Activated CD8-positive, alpha-beta memory T cell treated with anti-CD3 and anti-CD28 coated beads for 4 hours (primary cell): ENCODE measurements at places on chromosomes 11 and 22.

- no peak for DNase-seq
Observed at GRCh38 chr11:125594958-125595357, 2.3 kb downstream of the STT3A start.

DNA sequence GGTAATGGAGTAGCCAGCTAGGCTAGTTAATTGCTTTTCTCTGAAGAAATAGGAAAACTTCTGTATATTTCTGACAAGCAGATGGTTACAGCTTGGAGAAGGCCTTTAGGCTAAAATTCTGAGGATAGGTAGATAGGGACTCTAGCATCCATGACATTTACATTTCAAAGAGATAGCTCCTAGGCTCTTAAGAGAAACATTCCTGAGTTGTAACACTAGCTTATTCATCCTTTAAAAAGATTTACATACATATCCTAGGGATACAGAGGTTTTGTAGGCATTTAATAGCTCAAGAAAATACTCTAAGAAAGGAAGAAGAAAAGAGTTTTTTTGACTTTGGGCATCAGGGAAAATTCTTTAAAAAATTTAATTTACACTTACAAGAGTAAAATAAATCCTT lies 130.9 kb upstream of the CCDC179 start:
- DNase-seq = no peak

- DNase-seq = no peak
Observed at GRCh38 chr11:108253176-108253575, 30.3 kb downstream of the ATM start.

- DNase-seq = no peak
Observed at GRCh38 chr11:121071846-121072450, 29.1 kb upstream of the TECTA start.

DNA sequence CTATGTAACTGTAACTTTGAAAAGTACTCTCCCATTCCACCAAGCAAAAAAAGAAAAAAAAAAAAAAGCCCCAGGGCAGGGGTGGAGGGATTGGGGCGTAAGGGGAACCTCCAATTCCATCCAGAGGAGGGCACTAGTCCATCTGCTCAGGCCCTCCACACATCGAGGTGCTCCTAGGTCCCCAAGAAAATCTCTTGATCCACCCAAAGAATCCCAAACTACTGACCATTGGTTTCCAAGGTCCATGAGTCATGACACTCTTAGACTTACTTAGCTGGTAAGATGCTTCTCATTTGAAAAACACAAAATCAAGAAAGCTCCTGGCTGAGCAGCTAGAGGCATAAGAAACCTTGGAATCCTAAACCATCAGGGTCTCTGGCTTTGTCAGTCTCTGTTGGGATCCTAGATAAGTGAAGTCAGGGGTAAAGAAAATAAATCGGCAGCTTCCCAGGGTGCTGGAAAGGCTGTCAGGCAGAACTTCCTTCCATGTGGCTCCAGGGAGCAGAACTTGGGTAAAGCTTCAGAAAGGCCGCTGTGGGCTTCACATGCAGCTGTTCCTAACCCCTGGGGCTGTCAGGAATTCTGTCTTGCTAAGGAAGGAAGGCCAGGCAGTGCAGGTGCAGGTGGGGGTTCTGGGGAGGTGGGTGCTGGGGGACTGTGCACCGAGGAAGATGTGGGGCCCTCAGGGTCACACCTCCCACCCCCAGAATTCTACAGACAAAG lies 49.4 kb upstream of the ADA2 start:
- no peak for DNase-seq

- DNase-seq = no peak
Observed at GRCh38 chr11:120125509-120125908, 12.4 kb downstream of the TRIM29 start.

- DNase-seq = no peak
Observed at GRCh38 chr11:83063073-83063754, 8.5 kb downstream of the RAB30 start.

DNA sequence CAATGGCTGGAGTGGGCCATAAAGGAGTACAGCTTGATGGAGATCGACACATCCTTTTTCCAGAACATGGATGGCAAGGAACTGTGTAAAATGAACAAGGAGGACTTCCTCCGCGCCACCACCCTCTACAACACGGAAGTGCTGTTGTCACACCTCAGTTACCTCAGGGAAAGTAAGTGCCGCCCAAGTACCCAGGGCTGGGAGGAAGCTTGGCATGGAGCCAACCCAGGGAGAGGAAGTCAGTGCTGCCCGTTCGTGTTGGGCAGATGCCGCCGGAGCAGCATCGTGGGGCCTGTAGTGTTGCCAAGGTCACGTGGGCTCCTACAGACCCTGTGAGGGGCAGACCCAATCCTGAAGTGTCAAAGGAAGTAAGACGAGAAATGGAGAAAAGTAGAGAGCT lies 78.9 kb downstream of the FLI1 start:
- DNase-seq = peak; percentile 23

GRCh38 chr11:65719871-65720210 lies 757 bp downstream of the RNASEH2C start:
- DNase-seq = no peak

- no peak for DNase-seq
Observed at GRCh38 chr11:87190071-87190470, 152.3 kb downstream of the TMEM135 start.

- DNase-seq = no peak
Observed at GRCh38 chr22:50060441-50061140, 2.5 kb upstream of the TTLL8 start.

- DNase-seq = no peak
Observed at GRCh38 chr11:122340607-122341290, 224.7 kb upstream of the BLID start.

DNA sequence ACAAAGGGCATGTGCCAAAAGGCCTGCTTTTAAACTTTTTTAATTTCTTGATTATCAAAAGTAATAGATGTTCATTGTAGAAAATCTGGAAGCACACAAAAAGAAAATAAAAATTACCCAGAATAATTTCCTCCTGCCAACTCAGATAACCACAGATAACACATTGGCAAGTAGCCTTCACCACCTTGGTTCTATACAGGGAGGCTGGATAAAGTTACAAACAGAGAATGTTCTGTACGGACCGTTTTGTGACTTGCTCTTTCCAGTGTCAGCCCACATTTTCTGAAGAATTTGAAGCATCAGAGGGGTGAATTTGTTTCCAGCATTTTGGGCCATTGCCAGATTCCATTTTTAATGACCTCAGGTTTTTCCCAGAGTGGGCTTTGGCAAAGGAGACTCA lies 23.5 kb downstream of the TUG1 start:
- DNase-seq = no peak

- DNase-seq = no peak
Observed at GRCh38 chr22:49643998-49644397, 183.7 kb downstream of the BRD1 start.

DNA sequence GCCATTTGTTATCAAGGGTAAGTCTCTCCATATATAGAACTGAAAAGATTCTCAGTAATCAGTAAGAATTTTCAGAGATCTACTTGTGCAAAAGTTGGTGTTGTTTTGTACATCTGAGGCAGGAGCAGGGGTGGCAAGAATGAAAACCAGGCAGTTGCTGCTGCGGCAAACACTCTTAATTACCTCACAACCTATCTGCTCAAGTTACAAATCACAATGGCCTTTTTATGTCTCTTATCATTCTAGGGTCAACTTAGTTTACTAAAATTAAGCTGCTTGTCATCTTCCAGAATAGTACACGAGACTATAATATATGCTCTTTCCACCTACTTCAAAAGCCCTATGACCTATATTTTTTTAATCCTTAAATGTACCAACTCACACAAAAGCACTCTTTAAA lies 14.3 kb upstream of the FSHB start:
- no peak for DNase-seq

GRCh38 chr11:35170503-35170902 lies 31.5 kb downstream of the CD44 start:
- no peak for DNase-seq

GRCh38 chr11:46414466-46414796 lies 22.9 kb upstream of the CHRM4 start:
- no peak for DNase-seq

DNA sequence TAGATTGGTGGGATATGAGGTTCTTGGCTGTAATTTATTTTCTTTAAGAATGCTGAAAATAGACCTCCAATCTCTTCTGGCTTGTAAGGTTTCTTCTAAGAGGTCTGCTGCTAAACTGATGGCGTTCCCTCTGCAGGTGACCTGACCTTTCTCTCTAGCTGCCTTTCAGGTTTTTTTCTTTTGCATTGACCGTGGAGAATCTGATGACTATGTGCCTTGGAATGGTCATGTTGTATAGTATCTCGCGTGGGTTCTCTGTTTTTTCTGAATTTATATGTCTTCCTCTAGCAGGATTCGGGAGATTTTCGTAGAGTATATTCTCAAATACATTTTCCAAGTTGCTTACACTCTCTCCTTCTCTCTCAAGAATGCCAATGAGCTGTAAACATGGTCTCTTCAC lies 122.2 kb downstream of the DDX10 start:
- DNase-seq = no peak

DNA sequence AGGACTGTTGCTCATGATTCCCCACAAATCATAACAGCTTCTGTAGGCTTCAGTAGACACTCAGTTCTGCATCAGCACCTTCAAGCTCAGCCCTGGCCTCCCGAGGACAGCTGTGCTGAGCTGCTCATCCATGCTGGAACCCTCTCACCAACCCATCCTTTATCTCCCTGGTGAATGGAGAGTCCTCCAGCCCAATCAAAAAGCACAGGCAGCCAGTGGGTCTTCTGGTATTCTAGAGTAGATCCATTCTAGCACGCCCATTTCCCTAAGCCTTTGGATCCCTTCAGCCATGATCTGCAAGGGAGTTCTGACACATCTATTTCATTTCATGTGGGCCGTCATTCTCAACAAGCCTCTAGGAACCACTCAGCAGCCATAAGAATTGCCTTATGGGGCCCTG lies 44.6 kb upstream of the SPATA19 start:
- DNase-seq = no peak

DNA sequence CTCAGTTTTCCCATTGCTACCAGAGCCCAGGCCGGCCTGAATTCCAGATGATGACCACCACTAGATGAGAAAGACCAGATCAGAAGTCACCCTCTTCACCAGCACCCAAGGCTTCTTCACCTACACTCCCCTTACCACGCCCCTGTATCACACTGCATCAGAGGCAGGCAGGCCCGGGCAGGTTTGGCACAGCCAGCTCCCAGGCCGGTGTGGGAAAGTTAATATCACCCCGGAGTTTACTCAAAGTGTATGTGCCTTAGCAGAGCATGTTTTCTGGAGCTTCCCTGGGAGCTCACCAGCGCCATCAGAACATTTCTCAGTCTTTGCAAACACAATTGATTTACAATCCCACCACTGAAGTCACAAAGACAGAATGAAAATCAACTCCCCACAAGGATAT lies 47.5 kb upstream of the POU2AF1 start:
- no peak for DNase-seq

GRCh38 chr11:119029340-119030028 lies 1.2 kb downstream of the SLC37A4 start:
- no peak for DNase-seq

- no peak for DNase-seq
Observed at GRCh38 chr11:99037057-99037456, 16.3 kb downstream of the CNTN5 start.

- DNase-seq = no peak
Observed at GRCh38 chr11:95157824-95158223, 68.2 kb downstream of the ENDOD1 start.

- no peak for DNase-seq
Observed at GRCh38 chr22:50105208-50106100, 15.6 kb downstream of the MOV10L1 start.

DNA sequence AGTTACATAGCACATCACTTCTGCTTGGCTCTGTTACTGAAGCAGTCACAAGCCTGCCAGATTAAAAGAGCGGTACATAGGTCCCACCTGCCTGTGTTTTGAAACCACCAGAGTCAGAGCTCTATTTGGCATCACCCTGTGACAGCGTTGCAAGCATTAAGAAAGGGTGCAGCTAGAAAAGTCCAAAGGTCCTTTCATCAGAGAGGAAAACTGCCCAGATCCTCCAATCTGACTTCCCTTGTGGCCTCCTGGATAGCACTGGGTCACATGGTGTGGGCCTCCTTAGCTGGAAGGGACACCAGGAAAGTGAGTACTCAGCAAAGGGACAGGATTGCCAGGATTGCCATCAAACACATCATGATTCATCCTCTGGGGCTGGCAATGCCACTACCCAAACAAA lies 22.9 kb downstream of the STX3 start:
- DNase-seq = no peak

DNA sequence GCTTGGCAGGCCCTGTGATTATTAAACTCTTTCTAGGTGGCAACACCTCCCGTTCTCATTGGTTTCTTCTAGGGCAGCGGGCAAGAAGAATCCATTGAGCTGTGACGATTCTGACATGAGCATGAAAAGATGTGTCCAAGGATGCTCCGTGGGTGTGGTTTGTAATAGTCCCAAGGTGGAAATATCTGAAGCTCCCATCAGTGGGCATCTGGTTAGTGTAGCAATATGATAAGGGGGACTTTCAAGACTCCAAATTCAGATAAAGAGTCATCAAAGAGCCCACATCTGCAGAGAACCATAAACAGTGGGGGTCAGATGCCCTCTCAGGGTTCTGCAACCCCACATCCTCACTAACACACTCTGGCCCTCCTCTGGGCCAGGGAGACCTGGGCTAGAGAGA lies 42.6 kb downstream of the TST start:
- DNase-seq = no peak

GRCh38 chr11:32312865-32313403 lies 122.4 kb downstream of the WT1 start:
- no peak for DNase-seq

DNA sequence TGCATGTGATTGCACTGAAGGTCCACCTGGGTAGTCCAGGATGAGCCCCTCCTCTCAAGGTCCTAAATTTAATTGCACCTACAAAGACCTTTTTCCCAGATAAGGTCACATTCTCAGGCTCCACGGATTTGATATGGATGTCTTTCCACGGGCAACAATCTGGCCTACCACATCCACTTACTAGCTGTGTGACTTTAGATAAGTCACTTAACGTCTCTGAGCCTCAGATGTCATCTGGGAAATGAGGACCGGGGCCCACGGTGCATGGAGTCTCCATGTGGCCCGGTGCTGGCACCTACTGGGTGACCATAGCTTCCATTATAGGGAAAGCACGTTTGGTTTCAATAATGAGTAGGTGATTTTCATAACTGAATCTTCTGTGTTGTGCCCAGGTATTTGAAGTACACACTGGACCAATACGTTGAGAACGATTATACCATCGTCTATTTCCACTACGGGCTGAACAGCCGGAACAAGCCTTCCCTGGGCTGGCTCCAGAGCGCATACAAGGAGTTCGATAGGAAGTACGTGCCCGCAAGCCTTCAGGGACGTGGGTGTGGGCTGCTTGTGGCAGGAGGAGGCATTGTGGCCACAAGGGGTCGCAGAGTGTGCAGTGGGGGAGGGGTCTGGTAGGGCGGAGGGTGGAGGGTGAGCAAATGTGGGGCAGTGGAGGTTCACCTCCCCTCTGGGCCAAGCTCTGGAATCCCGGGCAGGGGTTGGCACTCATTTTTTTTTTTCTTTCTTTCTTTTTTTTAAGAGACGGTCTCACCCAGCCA lies 55.7 kb downstream of the ARHGAP8 start:
- DNase-seq = no peak

DNA sequence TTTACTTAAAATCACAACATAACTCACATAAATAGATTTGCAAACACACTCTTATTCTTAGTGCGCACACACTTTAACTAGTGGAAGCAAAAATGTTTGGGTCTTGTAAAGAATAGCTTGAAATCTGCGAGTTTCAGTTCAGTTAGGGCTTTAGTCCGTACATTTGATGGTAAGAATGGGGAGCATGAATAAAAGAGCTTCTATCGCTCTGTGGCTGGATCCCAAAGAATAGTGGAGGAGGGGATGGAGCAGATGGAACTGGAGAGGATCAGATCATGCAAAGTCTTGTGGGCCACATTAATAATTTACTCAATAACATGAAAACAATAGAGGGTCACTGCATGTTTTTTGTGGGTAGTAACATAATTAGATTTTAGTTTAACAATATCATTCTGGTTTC lies 44.3 kb downstream of the DNHD1 start:
- no peak for DNase-seq
